ENCODE measurements at places on chromosomes 16 and 17. TPM values are rescaled to one million over a fixed set of nuclear protein-coding genes. Genes with fewer than 3 reads are reported as not detected.

The CA5A gene
- total RNA-seq: not detected

The KRTAP9-2 gene
- total RNA-seq: not detected

The TBC1D3C gene
- total RNA-seq: not detected

The PRSS36 gene
- total RNA-seq: 1.1 TPM

The ACSM3 gene
- total RNA-seq: 4.2 TPM

The RPL19 gene
- 4,180 TPM for total RNA-seq

The CTRB1 gene
- total RNA-seq: not detected

The CCT6B gene
- total RNA-seq: 1.3 TPM

The RRN3 gene
- 31.5 TPM for total RNA-seq

The KRT31 gene
- not detected for total RNA-seq

The CWC25 gene
- total RNA-seq: 20.9 TPM

The USP10 gene
- total RNA-seq: 71.2 TPM

The KRT9 gene
- not detected for total RNA-seq

The OSGIN1 gene
- 40.0 TPM for total RNA-seq

The NLE1 gene
- total RNA-seq: 37.2 TPM

The KRT33A gene
- not detected for total RNA-seq

The KRT15 gene
- 5.1 TPM for total RNA-seq

The TPSB2 gene
- total RNA-seq: not detected

All from A549 treated with ZK216348 at 1 μM for 4 hours (cell line).